ENCODE measurements at places on chromosomes 1 and 21. TPM values are rescaled to one million over a fixed set of nuclear protein-coding genes. Genes with fewer than 3 reads are reported as not detected.

Gene GPR161
- total RNA-seq, result 19.8 TPM

Gene ANKRD34A
- 0.13 TPM for total RNA-seq

Gene NR5A2
- 27.8 TPM for total RNA-seq

Gene STYXL2
- not detected for total RNA-seq

Gene TNFRSF25
- 15.4 TPM for total RNA-seq

Gene MIXL1
- total RNA-seq, result 0.13 TPM

Gene IGSF21
- not detected for total RNA-seq

Gene SLC2A5
- total RNA-seq, result not detected

Gene ABCG1
- total RNA-seq, result 17.7 TPM

Gene NUDT4B
- total RNA-seq, result 76.2 TPM

Gene STUM
- not detected for total RNA-seq

Gene CBR3
- total RNA-seq, result 19.2 TPM

Gene THEM5
- not detected for total RNA-seq

Gene ARHGEF16
- total RNA-seq, result 0.27 TPM

Gene ITLN2
- 0.27 TPM for total RNA-seq

Gene RHD
- total RNA-seq, result not detected

Gene CD247
- 0.53 TPM for total RNA-seq

Gene LRRC38
- total RNA-seq, result not detected

Gene TRABD2B
- not detected for total RNA-seq

Gene KIAA0319L
- total RNA-seq, result 55.6 TPM

Gene TGFBR3
- total RNA-seq, result 16.9 TPM

Gene PRKAA2
- 11.2 TPM for total RNA-seq

Gene MRAP
- total RNA-seq, result not detected

Gene FTCD
- total RNA-seq, result not detected

Gene SLC6A17
- total RNA-seq, result 0.13 TPM

Gene PRAMEF15
- total RNA-seq, result not detected

Gene EMC1
- total RNA-seq, result 72.2 TPM

Gene GIPC2
- total RNA-seq, result 30.9 TPM

Gene FAM229A
- total RNA-seq, result 1.5 TPM

Gene POU3F1
- not detected for total RNA-seq

Gene HIPK1
- total RNA-seq, result 58.1 TPM

Gene WDR64
- not detected for total RNA-seq

Gene PTGS2
- 61.7 TPM for total RNA-seq

Gene ECM1
- 0.93 TPM for total RNA-seq

Gene SDHC
- 33.9 TPM for total RNA-seq

Gene FMO4
- total RNA-seq, result 0.65 TPM

Gene CACNA1S
- total RNA-seq, result not detected

Gene MCM3AP
- 84.2 TPM for total RNA-seq

Gene BLACAT1
- total RNA-seq, result under 0.01 TPM

Gene ZNF593OS
- total RNA-seq, result not detected

Gene CAP1
- total RNA-seq, result 515 TPM

Gene ERICH3
- total RNA-seq, result not detected

Gene GBP2
- total RNA-seq, result 38.4 TPM

Gene PRR9
- total RNA-seq, result not detected

Gene OR2T11
- not detected for total RNA-seq

Gene KLHDC9
- 0.79 TPM for total RNA-seq

All from thoracic aorta endothelial cell (primary cell).